Kidney epithelial cell (primary cell): ENCODE measurements at places on chromosomes 5 and 9.

DNA sequence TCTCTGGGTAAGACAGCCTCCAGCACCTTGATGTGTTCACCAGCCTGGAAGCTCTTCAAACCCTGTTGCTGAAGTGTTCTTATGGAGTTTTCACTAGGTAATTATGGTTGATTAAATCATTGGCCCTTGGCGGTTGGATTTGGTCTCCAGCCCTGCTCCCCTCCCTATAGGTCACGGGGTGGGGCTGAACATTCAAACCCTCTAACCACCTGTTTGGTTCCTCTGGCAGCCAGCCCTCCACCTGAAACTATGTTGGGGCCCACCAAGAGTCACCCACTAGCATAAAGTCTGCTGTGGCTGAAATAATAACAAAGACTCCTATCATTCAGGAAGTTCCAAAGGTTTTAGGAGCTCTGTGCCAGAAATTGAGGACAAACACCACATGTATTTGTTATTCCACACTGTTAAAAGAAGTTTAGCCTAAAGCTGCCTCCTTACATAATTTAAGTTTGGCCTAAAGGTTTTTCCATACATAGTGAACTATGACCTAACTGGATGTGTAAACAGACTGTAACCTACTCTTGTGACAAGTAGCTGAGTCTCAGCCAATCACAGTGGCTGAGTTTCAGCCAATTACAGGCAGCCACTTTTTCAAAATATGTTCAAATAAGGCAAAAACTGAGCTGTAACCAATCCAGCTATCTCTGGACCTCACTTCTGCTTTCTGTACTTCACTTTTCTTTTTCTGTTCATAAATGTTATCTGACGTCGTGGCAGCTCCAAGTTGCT is 34.8 kb downstream of the TMEM252 start:
- no peak for DNase-seq

DNA sequence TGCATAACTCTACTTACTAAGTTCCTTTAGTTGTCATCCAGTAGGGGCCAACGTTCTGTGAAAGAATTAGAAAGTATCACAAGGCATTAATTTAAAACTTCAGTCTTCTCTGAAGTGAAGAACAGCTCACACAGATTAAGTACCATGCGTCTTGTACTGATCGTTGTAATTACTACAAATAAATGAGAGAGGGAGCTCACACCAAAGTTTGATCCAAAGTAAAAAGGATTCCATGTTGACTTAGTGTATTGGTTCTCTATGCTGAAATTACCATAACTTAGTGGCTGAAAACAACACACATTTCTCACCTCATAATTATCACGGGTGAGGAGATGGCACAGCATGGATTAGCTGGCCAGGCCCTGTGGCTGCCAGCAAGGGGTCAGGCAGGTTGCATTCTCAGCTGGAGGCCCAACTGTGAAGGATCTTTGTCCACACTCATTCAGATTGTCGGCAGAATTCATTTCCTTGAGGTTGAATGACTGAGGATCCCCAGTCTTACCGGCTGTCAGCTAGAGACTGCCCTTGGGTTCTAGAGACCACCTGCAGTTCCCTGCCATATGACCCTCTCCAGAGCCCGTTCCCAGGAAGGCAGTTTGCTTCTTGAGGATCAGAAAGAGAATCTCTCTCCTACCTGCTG is 169.1 kb downstream of the YTHDC2 start:
- no peak for DNase-seq

DNA sequence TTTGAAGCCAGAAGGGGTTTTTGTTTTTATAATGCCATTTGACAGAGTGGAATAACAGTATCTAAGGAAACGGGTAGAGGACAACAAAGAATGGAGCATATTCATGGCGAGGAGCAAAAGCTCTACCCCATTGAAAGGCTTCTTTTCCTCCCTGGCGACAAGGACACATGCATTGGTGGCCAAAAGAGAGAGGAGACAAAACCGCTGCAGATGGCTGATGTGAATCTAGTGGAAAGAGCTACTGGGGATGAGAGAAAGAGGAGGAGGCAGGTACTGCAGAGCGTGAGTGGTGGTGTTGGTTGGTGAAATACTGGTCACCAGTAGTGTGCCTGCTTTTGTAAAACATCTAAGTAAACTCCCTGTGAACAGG is 491 bp downstream of the APC start:
- no peak for DNase-seq

GRCh38 chr9:78630966-78631365 is 334.0 kb downstream of the PSAT1 start:
- DNase-seq, result no peak

DNA sequence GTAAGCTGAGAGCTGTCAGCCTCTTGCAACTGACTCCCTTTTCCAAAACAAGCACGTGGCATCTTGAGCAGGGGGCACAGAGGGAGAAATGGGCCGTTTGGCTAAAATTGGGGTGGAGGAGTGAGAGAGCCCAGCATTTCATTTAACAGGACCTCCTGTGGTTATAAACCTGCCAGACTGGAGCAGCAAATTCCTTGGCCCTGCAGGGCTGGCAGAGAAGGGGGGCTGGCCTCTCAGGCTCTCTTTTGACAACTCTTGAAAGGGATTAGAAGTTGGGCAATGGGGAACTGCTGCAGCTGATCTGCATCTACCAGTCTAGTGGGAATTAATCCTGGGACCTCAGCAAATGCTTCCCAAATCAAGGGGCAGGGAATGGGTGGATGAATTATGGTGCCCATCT is 7.2 kb upstream of the POU4F3 start:
- DNase-seq, result no peak

- DNase-seq, result no peak
Observed at GRCh38 chr5:149608936-149609545, 27.7 kb downstream of the ARHGEF37 start.

GRCh38 chr9:32965999-32966722 is 35.3 kb downstream of the APTX start:
- no peak for DNase-seq

- no peak for DNase-seq
Observed at GRCh38 chr5:96691503-96692303, 29.5 kb downstream of the CAST start.

- DNase-seq, result no peak
Observed at GRCh38 chr9:99919930-99920329, 13.5 kb downstream of the STX17 start.

- peak; percentile 21 for DNase-seq
Observed at GRCh38 chr5:159337016-159337955, 7.0 kb upstream of the IL12B start.

DNA sequence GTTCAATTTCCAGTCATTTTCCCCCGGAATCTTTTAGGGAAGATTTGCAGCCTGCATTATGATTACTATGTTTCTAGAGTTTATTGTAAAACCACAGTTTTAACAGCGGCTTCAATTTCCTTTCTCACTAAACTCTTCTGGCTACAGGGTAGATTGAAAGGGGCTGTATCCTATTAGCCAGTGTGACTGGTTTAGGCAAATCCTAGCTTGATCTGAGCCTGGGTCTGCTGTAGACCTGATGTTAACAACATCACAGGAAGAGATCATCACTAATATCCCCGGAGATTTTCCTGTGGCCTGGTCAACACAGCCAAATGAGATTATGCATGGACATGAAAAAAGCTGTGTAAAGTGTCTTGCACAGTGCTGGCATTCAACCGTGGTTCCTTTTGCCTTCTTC is 33.4 kb downstream of the STOM start:
- DNase-seq, result no peak

DNA sequence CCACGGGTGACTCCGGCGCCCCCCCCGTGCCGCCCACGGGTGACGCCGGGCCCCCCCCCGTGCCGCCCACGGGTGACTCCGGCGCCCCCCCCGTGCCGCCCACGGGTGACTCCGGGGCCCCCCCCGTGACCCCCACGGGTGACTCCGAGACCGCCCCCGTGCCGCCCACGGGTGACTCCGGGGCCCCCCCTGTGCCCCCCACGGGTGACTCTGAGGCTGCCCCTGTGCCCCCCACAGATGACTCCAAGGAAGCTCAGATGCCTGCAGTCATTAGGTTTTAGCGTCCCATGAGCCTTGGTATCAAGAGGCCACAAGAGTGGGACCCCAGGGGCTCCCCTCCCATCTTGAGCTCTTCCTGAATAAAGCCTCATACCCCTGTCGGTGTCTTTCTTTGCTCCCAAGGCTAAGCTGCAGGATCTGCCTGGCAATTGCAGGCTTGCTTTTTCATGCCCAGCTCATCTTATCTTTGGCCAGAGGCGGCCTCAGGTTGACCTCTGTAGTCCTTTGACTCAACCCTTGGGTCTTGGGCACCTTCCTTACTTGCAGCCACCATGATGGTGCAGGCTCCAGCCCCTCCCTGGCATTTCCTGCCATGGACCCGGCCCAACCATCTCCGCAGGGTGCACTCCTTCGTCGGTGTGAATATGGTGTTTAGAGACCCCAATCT is 9.8 kb downstream of the CEL start:
- no peak for DNase-seq

DNA sequence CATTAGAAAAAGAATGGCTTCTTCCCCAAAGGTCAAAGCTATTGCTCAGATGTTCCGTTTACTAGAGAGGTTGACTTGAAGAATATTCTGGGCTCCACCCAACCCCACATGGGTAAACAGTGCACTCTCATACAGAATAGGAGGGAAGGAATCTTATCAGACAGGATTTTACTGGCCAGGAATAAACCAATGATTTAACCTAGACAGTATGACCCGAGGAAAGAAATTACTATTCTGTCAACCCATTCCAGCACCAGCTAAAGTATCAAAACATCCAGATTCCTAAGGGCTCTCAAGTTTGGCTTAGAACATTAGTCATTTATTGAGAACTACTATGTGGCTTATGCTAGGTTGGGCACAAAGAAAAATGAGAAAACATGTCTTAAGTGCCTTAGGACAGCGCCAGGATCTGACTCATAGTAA is 493.6 kb upstream of the KLF4 start:
- peak; percentile 7 for DNase-seq

GRCh38 chr9:7286101-7286500 is 513.5 kb downstream of the DMAC1 start:
- DNase-seq, result no peak

DNA sequence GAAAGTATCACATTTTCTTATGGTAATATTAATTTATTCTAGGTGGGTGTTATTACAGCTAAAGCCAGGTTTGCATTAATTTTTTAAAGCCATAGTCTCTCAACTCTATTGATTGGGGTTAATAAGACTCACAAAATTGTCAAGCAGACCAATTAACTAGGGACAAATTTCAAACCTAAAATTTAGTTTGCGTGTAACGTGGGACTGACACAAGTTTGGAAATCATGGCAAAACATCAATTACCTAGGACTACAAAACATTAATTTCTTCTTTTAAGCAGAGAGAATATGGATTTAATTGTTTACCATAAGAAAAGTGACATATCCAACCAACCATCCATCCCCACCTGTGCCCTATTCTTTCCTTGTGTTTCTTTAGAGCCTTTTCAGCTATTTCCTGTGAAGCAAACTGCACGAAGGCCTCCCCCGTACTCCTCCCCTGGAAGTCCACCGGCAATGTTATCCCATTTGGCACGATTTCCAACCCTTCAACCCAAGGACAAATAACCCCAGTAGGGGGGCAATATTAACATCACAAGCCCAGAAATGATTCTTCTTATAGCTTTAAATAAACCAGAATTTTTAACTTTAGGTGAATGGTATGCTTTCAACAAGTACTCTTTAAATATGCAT is 4.4 kb downstream of the HNRNPH1 start:
- no peak for DNase-seq

DNA sequence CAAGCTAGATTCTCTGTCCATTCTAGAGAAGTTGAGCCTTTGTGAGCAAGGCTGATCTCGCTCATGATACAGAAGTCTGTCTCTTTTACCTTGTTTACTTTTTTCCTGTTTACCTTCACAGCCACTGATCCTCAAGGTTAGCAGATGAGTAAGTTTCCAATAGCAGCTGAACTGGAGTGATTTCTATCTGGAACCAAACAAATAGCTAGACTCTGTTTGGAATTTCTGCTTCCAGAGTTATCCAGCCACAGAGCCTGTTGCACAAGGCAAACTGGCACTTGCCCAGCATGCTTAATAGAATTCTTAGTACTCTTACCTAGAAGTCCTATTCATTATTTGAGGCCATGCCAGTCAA is 12.8 kb upstream of the PANK3 start:
- no peak for DNase-seq

DNA sequence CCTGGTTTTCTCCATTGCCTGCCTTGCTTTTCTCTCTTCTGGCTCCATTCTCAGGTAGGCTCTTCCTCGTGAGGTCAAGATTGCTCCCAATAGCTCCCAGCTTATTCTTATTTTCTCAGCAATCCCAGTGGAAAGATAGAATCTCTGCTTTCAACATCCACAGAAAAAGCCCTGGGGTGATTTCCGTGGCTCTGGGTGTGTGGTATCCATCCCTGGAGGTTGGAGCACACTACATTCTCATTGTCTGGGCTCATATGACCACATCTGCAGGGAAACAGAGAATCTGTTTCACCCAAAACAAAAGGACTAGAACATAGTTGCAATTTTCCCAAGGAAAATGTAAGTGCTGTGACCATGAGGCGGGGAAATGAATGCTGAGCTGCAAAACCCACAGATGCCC is 236.0 kb downstream of the TENT4A start:
- no peak for DNase-seq

DNA sequence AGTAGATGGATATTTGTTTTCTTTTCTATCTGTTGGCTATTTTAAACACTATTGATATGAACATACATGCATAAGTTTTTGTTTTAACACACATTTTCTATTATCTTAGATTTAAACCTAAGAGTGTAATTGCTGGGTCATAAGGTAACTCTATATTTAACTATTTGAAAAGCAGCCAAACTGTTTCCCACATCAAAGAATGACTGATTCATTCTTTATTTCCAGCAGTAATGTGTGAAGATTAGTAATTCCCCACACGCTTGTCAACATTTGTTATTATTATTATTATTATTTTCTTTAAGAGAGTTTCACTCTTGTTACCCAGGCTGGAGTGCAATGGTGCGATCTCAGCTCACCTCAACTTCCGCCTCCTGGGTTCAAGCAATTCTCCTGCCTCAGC is 1495.8 kb downstream of the EFNA5 start:
- no peak for DNase-seq

- no peak for DNase-seq
Observed at GRCh38 chr5:55694152-55694830, 17.8 kb downstream of the SLC38A9 start.

DNA sequence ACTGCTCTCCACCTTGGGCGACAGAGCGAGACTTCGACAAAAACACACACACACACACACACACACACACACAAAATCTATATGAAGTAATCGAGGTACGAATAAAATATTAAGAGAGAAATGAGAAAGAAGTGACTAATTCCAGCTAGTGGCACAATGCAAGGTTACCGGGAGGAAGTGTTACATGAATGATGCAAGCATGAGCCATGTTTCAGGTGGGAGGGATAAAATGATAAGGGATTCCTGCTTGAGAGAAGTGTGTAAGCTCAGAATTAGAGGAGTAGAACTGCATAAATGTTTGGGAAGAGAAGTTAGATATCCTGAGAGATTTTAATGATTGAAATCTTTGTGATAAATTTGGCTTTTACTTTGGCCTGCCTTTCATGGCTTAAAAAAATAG is 18.8 kb downstream of the HAPLN1 start:
- DNase-seq, result no peak
